ENCODE measurements at places on chromosomes 3 and 15. TPM values are rescaled to one million over a fixed set of nuclear protein-coding genes. Genes with fewer than 3 reads are reported as not detected.
A peak's percentile ranks its signal among the peaks of the same experiment; 100 is the strongest.

DNA sequence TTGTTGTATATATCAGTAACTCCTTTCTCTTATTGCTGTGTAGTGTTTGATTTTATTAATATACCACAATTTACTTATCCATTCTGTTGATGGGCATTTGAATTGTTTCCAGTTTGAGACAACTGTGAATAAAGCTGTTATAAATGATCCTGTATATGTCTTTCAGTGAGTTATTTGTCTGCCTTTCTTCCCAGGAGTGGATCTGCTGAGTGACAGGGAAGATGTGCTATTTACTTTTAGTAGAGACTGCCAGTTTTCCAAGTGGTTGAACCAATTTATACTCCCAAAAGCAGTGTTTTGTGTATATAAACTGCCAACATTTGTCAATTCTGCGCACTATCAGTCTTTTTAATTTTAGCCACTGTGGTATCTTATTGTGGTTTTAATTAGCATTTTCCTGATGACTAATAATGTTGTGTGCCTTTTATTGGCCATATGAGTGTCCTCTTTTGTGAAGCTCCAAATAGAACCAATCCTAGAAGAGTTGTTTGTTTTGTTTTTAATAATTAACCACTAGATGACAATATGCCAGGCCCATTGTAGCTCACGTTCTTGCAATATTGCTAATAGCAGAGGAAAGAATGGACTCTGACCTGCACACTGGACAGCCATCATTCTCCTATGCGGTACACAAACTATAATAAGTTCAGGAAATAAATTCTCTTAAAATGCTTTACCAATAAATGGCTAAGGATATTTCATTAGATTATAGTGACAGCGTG, 25.3 kb downstream of the TRANK1 start:
- peaks cover 7% of the 10 kb centered on the region for H3K4me1 ChIP-seq
- peaks cover 14% of the 10 kb centered on the region for H3K36me3 ChIP-seq

DNA sequence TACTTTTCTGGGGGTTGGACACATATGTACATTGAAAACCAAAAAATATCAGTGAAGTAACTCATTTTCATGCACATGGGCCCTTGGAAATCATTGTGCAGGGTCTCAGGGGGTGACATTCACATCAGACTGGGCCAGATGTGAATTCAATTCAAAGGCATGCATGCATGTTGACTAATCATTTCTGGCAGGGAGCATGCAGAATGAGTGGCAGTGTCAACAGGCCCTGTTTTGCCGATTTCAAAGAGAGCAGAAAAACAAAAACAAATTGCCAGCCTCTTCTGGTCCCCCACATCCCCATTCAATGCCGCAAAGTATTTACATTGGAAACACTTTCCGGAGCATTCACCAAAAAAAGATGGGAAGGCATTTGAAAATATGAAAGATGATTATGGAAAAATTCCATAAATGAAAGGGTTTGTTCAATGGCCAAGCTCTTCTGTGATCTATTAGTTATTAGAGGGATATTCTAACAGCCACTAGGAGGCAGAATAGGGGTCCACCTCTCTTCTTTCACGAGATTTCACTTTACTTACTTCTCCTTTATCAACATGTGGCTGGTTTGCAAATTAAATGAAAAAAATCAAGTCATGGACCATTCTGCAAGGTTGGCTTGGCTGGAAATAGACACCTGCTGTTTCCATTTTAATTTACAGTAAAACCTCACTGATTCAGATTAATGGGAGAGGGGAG, 119.9 kb upstream of the FEZF2 start:
- no peaks in the 10 kb centered on the region for H3K4me1 ChIP-seq
- H3K36me3 ChIP-seq, result no peaks in the 10 kb centered on the region
- no peak overlapping the region for H3K27ac ChIP-seq

DNA sequence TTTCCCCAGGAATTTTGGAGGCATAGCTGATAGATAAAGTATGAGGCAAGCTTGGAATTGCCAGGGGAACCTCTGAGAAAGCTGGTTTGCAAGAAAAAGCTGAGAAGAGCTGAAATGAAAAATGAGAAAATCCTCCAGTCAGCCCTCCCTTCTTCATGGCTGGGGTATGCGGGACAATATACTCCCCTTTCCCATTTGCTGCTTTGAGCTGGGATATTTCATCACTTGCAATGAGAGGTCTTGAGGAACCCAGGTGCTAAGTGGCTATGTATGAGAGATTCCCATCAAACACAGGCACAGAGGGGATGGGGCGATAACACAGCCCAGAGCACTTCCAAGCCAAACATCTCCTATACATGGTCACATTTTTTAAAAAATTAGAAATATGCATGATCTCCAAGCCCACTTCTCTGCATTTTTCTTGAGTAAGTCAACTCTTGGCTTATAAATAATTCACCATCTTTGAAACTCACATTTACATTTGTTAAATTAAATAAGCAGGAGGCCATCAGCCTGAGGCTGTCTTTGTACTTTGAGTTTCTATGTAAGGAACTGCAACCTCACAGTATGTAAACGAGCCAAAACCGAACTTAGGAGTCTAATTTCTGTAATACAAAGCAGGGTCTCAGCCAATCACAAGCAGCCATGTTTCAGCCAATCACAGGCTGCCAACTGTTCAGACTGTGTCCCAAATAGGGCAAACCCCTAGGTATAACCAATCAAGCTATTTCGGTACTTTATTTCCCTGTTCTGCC, 983.6 kb upstream of the NR2F2 start:
- no peaks in the 10 kb centered on the region for H3K36me3 ChIP-seq
- H3K27ac ChIP-seq, result no peak overlapping the region
- no peak for DNase-seq
- no peaks in the 10 kb centered on the region for H3K27me3 ChIP-seq
- H3K4me1 ChIP-seq, result peaks cover 17% of the 10 kb centered on the region

DNA sequence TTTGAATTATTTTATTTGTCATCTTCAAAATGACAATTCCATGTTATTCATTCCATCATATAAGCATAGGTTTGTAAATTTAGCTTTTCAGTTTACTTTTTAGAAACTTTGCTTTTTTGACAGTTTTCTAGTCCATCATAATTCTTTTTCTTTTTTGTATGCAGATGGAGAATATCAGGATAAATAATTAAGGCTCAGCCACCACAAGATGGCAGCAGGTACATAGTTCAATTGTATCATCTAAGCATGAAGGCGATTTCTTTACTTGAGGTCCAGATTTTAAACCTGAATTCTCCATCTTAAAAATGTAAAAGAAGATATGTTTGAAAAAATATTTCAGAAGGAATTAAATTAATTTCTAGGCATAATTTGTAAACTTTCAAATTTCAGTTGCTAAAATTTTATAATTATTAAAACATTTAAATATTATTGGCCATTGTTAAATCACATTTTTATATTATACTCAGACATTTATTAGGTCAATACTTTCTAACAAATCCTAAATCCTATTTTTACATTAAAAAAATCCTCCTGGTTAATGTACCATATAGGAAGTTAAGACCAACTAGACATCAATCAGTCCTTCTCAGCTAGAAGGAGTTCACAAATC, 15.1 kb downstream of the PLSCR5 start:
- H3K36me3 ChIP-seq, result no peaks in the 10 kb centered on the region
- H3K4me3 ChIP-seq, result no peak overlapping the region
- no peaks in the 10 kb centered on the region for H3K27me3 ChIP-seq
- no peak overlapping the region for H3K27ac ChIP-seq
- no peak for DNase-seq

DNA sequence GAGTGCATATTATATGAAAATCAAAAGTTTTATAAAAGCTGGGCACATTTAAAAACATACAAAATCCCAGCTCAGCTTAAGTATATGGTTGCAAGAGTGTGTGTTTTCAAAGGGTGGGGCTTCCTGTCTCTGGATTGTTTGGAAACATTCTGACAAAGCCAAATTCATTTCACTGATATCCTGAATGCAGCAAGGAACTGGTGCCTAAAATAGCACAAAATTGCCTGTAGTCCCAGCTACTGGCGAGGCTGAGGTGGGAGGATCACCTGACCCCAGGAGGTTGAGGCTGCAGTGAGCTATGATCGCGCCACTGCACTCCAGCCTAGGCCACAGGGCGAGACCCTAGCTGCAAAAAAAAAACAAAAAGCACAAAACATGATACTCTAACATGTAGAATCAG, 13.0 kb upstream of the TJP1 start:
- no peak overlapping the region for H3K27ac ChIP-seq
- no peak overlapping the region for H3K4me3 ChIP-seq
- no peaks in the 10 kb centered on the region for H3K36me3 ChIP-seq
- H3K27me3 ChIP-seq, result no peaks in the 10 kb centered on the region

DNA sequence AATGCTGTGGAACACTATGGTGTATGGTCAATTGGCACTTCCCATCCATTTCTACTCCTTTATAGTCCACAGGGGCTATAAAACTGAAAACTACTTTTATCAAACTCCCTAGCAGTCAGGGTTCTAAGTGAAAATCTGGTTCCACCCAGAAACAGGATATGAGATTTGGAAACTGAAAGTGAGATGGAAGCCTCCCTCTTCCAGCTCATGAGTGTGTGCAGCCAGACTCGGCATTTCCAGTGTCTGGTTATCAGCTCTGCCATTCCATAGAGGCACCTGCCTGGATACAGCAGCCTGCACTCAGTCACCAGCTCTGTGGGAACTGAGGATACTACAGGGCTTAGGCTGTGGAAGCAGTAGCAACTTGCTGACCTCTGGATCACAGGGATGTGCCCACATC, 14.7 kb upstream of the PLA2G4F start:
- DNase-seq, result no peak
- no peaks in the 10 kb centered on the region for H3K27me3 ChIP-seq

- no peak overlapping the region for H3K4me3 ChIP-seq
- no peak for DNase-seq
- H3K27me3 ChIP-seq, result peaks cover 32% of the 10 kb centered on the region
- no peaks in the 10 kb centered on the region for H3K36me3 ChIP-seq
- H3K4me1 ChIP-seq, result peaks cover 20% of the 10 kb centered on the region
Measured at GRCh38 chr15:80399508-80399907, 4.7 kb upstream of the ARNT2 start.

DNA sequence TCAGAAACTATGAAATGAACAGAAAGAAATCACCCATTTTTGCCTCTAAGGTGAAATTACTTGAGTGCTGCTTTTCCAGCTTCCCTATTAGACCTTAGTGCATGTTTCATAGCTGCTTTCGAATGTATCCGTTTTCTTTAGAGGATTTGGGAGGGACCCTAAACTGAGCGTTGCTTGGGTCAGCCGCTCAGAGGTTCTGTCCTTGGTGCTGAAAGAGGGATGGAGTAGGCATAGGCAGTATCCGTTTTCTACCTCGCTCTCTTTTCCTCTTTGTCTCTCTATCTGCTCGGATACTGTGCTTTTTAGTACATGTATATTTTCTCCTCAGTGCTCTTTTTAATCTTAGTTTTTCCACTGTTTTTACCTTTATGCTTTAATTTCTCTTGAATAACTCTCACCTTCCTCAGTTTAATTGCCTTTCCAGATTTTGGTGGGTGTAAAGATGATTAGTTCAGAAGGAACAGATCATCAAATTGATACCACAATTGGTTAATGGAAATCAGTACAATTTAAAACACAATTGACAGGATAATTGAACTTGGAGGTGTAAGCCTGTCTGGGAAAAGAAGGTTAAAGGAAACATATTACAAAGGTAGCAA, at the start of gene DRD3:
Gene DRD3, minus strand, starts transcription at position 283 of the 599 bp plus-strand sequence. CDS start 7,060 bp downstream, outside the sequence.
- H3K4me3 ChIP-seq, result peak within 1 kb of the TSS; percentile 6
- peak; percentile 66 for DNase-seq
- no peak within 1 kb of the TSS for H3K27ac ChIP-seq
- H3K27me3 ChIP-seq, result no peaks in the 10 kb centered on the region
- H3K4me1 ChIP-seq, result peaks cover 55% of the 10 kb centered on the region
- H3K36me3 ChIP-seq, result no peaks in the 10 kb centered on the region

DNA sequence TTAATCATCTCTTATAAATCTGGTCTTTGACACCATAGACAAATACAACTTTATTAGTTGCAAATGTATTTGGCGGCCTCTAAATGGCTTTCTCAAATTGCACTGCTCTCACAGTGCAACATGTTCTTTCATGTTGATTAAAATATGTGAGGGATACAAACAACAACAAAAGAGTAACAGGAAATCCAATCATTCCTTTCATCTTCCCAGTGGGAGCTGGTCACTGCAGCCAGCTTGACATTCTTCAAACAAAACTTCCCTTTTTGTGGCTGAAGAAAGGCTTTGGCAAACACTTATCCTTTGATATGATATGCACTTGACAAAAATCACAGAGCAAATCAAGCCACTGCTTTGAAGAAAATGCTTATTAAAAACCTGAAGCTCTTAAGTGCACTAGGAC, 973.6 kb downstream of the EPHA3 start:
- DNase-seq, result no peak
- H3K4me3 ChIP-seq, result no peak overlapping the region
- no peaks in the 10 kb centered on the region for H3K27me3 ChIP-seq
- peaks cover 13% of the 10 kb centered on the region for H3K4me1 ChIP-seq
- H3K36me3 ChIP-seq, result no peaks in the 10 kb centered on the region

- no peaks in the 10 kb centered on the region for H3K27me3 ChIP-seq
- peaks cover 9% of the 10 kb centered on the region for H3K4me1 ChIP-seq
- H3K36me3 ChIP-seq, result no peaks in the 10 kb centered on the region
- H3K4me3 ChIP-seq, result no peak overlapping the region
Measured at GRCh38 chr3:178263236-178263916, 272.9 kb upstream of the KCNMB2 start.

- H3K4me3 ChIP-seq, result no peak overlapping the region
- no peak overlapping the region for H3K27ac ChIP-seq
- H3K27me3 ChIP-seq, result peaks cover 11% of the 10 kb centered on the region
- no peak for DNase-seq
- H3K4me1 ChIP-seq, result peaks cover 33% of the 10 kb centered on the region
Measured at GRCh38 chr3:184745526-184745925, 33.7 kb upstream of the MAGEF1 start.

- H3K4me1 ChIP-seq, result peaks cover 51% of the 10 kb centered on the region
- H3K27ac ChIP-seq, result no peak overlapping the region
- H3K27me3 ChIP-seq, result peaks cover 72% of the 10 kb centered on the region
Measured at GRCh38 chr3:138935863-138936740, 10.8 kb downstream of the FOXL2 start.

GRCh38 chr15:101732772-101733171, 8.5 kb upstream of the TARS3 start:
- no peaks in the 10 kb centered on the region for H3K36me3 ChIP-seq
- H3K27me3 ChIP-seq, result no peaks in the 10 kb centered on the region
- DNase-seq, result no peak
- H3K4me3 ChIP-seq, result no peak overlapping the region

DNA sequence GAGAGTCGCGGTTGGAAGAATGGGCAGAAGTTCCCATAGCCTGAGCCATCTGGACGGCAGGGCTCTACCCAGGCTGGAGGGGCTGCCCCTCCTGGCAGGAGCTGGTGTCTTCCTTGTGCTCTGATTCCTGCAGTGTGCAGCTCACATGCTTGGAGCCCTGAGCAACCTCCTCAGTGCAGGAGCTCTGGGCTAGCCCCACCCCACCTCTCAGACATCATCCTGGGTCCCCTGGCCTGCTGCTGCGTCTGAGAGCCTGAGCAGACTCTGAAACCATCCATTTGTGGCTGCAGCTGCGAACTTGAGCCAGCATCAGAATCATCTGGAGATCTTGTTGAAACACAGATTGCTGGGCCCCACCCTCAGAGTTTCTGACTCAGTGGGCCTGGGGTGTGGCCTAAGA, 42.8 kb downstream of the POMGNT2 start:
- no peak for DNase-seq
- peaks cover 10% of the 10 kb centered on the region for H3K4me1 ChIP-seq
- H3K27me3 ChIP-seq, result peaks cover 8% of the 10 kb centered on the region

DAZL gene
- total RNA-seq, result 4.3 TPM

SMAD6 gene
- 10.4 TPM for total RNA-seq

MEGF11 gene
- 2.7 TPM for total RNA-seq

ABI3BP gene
- 0.39 TPM for total RNA-seq

ESYT3 gene
- 4.4 TPM for total RNA-seq

MTFMT gene
- total RNA-seq, result 22.3 TPM

IQCH gene
- 1.9 TPM for total RNA-seq

RPLP1 gene
- total RNA-seq, result 2,441 TPM

TMEM108 gene
- 10.2 TPM for total RNA-seq

CYP1A2 gene
- not detected for total RNA-seq

FAM81A gene
- total RNA-seq, result 2.4 TPM

ALPK3 gene
- total RNA-seq, result 23.0 TPM
